ENCODE measurements at places on chromosomes 16 and 17.

- DNase-seq = no peak
Measured at GRCh38 chr17:1643999-1644492, 1.5 kb downstream of the SCARF1 start.

GRCh38 chr17:43983515-43984411 lies 20.7 kb upstream of the NAGS start:
- DNase-seq = no peak

DNA sequence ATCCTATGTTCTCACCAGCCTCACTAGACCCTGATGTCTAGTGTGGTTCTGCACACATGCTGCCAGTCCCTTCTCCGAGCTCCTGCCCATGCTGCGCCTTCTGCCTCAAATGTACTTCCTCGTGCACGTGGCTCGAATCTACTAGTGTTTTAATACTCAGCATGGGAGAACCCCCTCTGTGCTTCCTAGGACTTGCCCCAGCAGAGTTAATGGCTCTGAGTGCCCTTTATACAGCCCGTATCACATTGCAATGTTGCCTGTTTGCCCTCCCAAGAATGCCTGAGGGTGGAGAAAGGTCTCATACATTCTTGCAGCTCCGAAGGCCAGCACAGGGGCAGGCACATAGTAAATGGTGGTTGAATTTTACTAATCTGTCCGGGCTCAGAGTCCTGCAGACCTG lies 190.8 kb upstream of the NLRP1 start:
- DNase-seq = no peak

GRCh38 chr16:13767215-13767614 lies 152.7 kb upstream of the ERCC4 start:
- no peak for DNase-seq

DNA sequence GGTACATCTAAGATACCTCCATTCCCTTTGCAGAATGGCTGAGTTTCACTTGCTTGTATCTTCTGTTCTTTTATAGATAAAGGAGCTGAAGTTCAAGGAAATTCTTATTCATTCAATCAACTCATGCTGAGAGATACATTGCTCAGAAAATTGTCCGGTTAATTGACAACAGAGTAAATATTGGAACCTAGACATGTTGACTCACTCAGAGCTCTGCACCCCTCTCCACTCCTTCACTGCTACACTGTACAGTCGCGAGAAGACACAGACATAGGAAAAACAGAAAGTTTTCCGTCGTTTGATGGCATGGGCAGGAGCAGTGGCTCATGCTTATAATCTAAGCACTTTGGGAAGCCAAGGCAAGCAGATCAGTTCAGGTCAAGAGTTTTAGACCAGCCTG lies 690.5 kb upstream of the SOX9 start:
- no peak for DNase-seq

DNA sequence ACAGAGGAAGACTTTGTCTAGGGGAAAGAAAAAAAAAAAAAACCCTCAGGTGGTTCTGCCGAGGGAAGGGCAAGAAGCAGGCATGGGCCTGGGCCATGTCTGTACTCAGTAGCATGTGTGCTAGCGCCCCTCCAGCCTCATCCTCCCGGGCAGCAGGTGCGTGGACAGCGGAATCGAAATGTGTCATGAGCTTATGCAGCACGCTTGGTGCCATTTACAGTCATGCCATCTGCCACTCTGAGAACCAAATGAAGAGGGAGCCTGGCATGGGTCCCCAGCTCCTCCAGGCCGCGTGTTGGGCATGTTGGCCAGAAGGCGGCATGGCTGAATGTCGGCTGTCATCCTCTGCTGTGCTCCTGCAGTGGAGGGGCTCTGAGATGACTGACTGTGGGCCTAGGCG lies 31.4 kb downstream of the CRAMP1 start:
- no peak for DNase-seq

DNA sequence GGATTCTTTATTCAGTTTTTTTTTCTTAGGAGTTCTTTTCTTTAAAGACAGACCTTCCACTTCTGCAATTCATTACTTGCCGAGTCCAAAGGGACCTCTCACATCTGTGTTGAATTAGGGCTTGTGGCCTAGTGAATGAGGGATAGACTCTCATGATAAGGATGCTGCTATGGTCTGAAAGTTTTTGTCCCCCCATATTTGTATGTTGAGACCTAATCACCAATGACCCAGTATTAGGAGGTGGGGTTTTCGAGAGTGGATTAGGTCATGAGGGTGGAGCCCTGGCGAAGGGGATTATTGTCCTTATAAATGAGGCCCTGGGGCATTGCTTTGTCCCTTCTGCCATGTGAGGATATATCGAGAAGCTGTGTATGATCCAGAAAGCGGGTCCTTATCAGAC lies 9.5 kb downstream of the KRT12 start:
- DNase-seq = no peak

DNA sequence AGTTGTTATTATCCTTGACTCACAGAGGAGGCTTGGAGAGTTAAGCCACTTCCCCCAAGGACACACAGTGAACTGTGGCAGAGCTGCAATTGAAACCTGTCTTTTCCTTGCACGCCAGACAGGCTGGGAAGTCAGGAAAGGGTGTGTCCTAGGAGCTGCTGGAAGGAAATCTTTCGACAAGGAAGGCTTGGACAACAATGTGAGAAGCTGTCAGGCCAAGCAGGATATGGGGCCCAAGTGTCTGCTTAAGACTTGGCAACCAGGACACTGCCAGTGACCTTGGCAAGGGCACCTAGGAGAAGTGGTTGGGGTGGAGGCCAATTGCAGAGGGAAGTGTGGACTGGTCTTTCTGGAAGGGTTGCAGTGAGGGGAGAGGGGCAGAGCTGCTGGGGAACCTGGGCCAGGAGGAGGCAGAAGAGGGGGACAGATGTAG lies 2.1 kb upstream of the CAMKK1 start:
- no peak for DNase-seq

DNA sequence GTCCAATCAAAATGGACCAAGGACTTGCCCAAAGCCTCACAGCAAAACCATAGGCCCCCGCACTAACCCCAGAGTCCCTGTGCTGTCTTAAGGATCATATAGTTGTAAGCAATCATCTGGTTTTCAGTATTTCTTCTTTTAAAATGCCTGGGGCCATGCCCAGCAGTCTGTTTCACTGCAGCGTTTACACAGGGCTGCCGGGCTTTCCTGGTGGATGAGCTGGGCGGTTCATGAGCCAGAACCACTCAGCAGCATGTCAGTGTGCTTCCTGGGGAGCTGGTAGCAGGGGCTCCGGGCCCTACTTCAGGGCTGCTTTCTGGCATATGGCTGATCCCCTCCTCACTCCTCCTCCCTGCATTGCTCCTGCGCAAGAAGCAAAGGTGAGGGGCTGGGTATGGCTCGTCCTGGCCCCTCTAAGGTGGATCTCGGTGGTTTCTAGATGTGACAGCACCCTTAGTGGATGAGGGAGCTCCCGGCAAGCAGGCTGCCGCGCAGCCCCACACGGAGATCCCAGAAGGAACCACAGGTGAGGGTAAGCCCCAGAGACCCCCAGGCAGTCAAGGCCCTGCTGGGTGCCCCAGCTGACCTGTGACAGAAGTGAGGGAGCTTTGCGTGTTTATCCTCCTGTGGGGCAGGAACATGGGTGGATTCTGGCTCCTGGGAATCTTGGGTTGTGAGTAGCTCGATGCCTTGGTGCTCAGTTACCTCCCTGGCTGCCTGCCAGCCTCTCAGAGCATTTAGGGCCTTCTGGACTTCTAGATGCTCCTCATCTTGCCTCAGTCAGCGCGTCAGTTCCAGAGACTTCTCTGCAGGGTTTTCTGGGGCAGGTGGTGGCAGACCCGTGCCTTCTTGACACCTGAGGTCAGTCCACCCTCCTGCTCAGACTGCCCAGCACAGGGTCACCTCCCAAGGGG lies 24.8 kb upstream of the STH start:
- no peak for DNase-seq

GRCh38 chr16:4763791-4764190 lies 3.2 kb downstream of the ZNF500 start:
- no peak for DNase-seq

DNA sequence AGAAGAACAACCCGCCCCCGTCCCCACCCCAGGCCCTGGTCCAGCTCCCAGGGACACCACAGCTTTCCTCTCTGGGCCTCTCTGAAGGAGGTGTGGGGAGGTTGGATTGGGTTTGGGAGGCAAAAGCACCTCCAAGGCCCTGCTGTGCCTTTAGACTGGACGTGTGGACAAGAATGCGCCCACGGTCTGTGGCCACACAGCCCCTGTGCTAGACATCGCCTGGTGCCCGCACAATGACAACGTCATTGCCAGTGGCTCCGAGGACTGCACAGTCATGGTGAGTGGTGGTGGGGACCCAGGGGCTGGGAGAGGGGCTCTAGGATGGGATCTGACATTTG lies 3.0 kb downstream of the CORO1A start:
- DNase-seq = no peak

DNA sequence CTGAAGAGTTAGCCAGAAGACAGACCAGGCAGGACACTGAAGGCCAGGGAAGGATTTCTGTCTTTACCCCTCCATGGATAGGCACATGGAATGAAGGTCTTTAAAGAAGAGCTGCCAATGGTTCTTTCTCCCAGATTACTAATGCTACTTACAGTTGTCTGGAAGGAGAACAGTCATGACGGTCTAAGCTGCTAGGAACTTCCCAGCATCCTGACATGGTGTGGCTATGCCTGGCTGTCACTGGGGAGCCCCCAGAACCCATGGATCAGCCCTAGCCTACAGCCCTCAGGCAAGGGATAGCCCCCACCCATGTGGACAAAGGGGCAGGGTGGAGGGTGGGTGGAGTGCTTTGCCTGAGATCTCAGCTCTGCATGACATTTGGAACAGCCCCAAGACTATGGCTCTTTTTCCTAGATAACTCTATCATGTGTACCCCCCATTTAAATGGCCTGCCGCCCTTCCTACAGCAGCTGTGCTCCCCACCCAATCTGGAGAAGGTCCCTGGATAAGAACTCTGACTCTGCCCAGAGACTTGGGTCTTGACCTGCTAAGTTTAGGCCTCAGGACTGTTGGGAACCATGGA lies 9.2 kb upstream of the KAT7 start:
- DNase-seq = no peak

DNA sequence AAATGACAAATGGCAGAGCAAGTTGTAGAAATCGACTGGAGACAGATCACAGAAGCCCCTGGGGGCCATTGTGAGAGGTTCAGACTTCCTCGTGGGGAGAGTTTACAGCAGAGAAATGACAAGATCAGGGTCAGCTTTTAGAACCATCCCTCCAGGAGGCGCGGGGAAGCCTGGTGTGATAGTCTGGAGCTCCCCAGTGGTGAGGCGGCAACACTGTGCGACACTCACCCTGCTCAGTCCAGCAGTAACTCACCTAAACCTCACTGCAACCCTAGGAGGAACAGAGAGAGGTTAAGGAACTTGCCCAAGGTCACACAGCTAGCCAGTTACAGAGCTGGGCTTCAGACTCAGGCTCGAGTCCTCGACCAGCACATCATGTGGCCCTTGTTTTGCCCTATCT lies 123.4 kb upstream of the IRX3 start:
- DNase-seq = no peak
